GM13976 (cell line): ENCODE measurements at places on chromosomes 2 and 18.

DNA sequence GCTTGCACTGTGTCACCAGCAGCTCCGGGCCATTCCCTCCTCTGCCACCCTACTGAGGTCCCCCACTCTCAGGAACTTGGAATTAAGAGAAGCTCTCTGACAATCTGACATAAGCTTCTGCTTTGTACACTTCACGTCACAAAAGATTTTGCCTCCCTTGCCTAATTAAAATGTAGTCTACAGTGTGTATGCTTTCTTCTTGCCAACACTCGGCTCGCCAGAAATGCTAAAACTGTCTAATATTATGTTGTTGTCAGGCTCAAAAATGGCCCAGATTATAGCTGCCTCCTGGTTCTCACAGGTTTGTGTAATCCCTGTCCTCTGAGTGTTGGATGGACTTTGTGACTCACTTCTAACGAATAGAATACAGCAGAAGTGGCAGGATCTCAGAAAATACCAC is 474.7 kb downstream of the MBD2 start:
- DNase-seq, result no peak

GRCh38 chr2:190972213-190972612 is 41.8 kb downstream of the STAT1 start:
- peak; percentile 3 for DNase-seq

GRCh38 chr2:138078153-138078552 is 113.9 kb downstream of the HNMT start:
- no peak for DNase-seq

GRCh38 chr18:77127769-77128671 is 4.6 kb downstream of the MBP start:
- no peak for DNase-seq

GRCh38 chr2:98308532-98308931 is 37.7 kb upstream of the CNGA3 start:
- no peak for DNase-seq

DNA sequence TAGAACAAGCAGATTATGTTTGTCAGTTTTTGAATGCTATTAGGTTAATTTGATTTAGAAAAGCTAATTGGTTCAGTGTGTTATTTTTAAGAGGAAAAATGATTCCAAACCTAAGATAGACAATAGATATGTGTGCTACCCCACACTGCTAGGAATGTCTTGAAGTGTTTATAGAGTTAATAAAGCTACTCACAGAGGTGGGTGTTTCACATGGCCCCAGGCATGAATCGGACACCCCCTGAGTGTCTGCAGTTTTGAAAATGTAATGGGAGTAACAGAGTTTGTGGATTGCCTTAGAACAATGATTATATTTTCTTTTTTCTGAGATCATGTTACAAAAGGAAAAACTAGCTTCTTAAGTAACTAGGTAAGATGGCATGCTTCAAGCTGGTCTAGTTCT is 348.3 kb downstream of the ADCYAP1 start:
- DNase-seq, result no peak

DNA sequence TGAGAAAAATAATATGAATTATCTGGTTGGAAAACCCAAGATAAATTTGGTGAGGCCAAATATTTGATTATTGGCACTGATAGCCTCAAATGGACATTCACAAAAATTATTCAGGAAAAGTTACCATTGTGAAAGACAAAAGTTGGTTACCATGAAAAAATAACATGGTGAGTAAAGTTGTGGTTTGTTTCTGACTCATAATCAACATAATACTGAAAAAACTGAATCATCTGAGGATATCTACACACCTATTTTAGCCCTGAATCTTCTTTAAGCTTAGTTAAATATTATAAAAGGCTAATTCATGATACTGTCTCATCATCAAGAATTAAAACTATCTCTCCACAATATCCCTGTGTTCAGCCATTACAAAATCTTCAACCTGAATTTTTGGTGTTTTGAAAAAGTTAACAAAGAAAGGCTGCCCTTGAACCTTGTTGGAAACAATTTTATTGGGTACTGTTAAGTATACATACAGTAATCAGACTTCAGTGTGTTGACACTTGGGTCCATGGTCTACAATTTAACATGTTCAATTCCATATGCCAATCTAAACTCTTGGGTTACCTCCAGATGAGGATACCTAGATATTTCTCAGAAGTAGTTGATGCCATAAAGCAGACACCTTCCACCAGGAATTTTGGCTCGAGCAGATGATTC is 607.5 kb upstream of the SLC39A10 start:
- DNase-seq, result no peak

DNA sequence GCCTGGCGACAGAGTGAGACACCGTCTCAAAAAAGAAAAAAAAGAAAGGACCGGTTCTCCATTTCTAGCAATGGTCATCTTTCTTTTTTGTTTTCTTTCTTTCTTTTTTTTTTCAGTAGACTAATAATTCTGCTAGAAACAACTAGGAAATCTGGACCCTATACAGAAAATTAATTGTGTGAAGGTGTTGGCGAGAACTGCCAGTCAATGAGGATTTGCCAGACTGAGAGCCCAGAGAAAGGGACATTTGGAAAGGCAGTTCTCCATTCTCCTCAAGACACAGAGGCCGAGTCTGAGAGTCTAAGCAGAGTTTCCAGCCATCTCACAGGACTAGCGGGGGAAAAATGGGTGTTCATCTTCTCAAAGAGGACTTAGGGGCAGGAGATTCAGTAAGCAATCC is 123.6 kb upstream of the GPC1 start:
- DNase-seq, result no peak

DNA sequence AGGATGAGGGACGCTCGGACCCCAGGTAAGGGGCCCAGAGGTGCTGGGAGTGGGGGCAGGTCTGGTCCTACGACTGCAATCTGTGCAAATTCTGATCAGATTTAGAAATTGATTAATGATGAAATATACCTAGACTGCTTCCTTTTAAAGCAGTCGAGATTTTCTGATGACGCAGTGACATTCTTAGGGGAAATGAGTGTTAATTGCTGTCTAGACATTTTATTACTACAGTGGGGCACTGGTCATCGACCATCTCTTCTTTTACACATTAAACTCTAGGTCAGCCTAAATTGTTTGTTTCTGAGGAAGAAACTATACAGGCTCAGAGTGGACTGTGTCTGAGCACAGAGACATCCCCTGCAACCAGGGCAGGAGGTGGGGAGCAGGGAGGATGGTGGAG is 154.4 kb upstream of the SALL3 start:
- no peak for DNase-seq

- DNase-seq, result no peak
Observed at GRCh38 chr2:2633017-2633416, 301.9 kb upstream of the MYT1L start.

GRCh38 chr2:207478572-207478971 is 51.2 kb upstream of the CREB1 start:
- no peak for DNase-seq

DNA sequence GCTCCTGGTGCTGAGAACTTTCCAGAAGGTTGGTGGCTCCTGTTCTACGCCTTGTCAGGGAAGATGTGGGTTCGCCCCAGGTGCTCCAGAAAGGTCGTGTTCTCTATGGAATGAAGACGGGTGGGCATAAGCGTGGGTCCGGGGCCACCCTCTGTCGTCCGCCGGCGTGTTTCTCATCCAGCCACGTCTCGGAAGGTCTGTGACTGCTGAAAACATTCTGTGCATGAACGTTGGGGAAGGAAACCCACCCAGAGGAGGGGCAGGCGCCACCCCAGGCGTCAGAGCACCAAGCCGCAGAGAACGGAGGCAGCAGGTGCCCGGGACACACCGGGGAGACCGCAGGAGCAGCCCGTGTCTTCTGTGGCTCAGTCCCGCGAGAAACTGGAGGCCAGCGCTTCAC is 118.2 kb downstream of the RTP5 start:
- no peak for DNase-seq

GRCh38 chr2:134148843-134149472 is 104.9 kb upstream of the MGAT5 start:
- DNase-seq, result no peak

DNA sequence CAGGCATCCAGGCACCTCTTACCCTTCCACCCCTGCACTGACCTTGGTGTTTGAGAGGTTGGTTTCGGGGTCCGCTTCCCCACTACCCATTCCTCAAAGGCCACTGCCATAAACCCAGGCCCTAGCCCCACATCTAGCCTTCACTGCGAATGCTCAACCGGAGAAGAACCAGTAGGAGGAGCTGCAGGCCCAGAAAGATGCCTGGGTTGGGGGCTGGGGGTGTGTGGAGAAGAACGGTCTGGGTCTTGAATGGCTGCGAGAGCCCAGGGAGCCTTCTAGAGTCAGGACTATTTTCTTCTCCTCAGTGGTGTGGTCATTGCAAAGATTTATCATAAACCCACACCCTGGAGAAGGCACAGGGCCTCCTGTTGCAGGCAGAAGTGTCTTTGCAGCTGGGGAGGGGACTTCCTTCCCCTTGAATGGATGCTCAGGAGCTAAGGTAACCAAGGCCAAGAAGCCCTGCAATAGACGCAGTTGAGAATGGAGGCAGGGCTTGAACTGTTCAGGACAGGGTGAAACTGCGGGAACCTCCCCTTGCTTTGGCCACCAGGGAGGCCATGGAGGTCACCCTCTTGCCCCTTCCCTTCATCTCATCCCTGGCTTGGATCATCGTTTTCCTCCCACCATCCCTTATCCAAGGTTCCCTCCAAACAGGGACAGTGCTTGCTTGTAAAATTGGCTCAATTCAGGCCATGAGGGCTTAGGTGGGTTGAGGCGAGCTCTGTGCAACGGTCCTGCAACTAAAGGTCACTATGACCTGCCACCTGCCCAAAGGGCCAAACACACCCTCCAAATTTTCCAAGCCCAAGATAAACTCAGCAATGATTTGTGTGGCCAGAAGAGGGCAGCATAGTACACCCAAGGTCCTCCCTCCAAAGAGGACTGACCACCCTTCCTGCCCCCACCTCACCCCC is 20.9 kb downstream of the THNSL2 start:
- peak; percentile 73 for DNase-seq

GRCh38 chr18:76889091-76889699 is 66.8 kb downstream of the ZNF236 start:
- DNase-seq, result no peak

- DNase-seq, result no peak
Observed at GRCh38 chr2:129587426-129588064, 391.9 kb upstream of the RAB6C start.

- no peak for DNase-seq
Observed at GRCh38 chr2:29612568-29612967, 308.8 kb downstream of the ALK start.

- DNase-seq, result no peak
Observed at GRCh38 chr2:56729212-56729611, 545.4 kb downstream of the CCDC85A start.

- DNase-seq, result no peak
Observed at GRCh38 chr2:60441800-60442199, 111.7 kb downstream of the BCL11A start.

- no peak for DNase-seq
Observed at GRCh38 chr2:71655498-71655897, 202.1 kb downstream of the DYSF start.

DNA sequence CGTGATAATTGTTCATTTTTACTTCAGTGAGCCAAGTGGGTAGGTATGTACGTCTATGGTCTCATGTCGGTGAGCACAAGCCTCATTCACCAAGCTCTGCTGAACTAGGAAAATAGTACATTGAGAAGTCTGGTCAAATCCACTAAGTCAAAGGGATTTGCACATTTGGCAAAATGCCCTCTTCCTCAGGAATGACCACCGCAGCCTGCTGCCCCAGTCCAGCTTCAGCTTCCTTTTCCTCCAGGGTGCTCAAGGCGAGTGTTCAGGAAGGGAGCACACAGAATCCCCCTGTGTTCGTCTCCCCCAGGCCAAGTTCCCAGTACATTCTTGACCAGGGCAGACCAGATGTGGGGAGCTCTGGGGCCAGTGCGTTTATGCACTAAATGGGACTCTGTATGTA is 23.0 kb downstream of the TCF7L1 start:
- DNase-seq, result no peak

DNA sequence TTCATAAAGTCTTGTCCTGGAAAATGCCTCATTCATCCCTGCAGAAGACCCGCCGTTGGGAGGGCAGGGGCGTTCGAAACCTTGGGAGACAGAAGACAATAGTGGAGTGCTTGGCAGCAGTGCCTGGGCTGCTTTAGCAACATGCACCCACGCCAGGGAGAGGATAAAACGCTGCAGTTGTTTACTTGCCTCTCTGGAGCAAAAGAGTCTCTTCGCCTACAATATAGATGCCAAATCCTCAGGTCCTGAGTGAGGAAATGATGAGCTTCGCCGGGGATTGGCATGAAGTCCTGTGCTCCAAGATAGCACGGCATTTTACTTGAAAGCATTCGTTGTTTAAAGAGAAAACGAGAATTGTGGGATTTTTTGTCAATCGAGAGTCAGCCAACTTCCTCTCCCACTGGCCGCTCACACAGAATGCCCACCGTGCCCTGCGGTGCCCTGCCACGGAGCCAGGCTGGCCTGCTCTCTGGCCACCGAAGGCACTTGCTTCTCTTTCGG is 152.5 kb upstream of the POU3F3 start:
- no peak for DNase-seq

DNA sequence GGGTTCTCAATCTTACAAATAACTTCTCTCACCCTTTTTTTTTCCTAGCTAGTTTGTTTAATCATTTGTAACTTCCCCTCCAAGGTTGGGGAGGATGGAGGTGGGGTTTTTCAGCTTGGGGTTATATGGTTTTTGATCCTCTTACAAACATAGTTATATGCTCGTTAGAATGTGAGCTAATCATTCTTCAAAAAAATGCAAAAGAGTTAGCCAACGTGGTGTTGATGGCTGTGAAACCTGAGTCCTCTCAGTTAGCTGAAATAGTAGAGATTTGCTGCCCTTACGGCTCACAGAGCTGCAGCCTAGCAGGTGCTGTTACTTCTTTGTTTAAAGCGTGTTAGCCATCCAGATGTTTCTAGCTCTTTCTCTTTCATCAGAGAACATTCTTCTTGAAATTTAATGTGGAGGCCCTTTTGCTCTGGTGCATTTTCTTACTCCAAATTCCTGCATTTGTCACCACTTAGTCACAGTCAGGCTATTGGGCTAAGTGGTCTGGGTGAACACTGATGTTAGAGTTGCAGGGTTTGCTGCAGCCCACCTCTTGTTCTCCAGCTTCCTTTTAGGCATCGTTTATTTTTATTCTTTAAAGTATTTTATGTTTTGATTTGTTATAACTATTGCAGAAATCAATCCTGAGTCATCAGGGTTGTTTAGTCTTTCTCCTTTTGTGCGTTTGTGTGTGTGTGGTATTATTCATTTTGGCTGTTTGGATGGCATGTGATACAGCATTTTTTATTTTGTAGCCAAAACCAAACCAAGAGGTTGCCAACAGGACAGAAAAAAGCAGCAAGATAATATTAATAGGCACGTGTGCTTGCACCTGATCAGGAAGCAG is 41.1 kb downstream of the LIMS1 start:
- DNase-seq, result peak; percentile 42

GRCh38 chr2:219294356-219295351 is 14.5 kb downstream of the PTPRN start:
- DNase-seq, result peak; percentile 99

DNA sequence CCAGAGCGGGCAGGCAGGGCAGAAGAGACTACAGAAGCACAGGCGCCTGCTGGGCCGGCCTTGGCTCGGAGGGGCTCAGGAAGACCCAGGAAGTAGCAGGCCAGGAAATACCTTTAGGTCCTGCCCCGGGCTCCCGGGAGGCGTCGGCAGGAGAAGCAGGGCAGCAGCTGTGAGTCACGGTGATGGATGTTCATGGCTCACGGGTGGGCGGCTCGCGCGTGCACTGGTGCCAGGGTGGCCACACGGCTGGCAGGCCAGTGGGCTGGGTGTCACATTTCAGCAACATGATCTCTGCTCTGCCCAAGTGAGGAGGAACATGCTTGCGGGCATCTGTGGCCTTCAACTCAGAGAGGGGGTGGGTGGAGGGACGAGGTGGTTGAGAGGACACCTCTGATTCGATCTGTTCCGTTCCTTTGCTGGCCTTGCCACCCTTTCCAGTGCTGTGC is 139.3 kb downstream of the KLHL29 start:
- no peak for DNase-seq
